ENCODE measurements at places on chromosomes 6 and 20.

DNA sequence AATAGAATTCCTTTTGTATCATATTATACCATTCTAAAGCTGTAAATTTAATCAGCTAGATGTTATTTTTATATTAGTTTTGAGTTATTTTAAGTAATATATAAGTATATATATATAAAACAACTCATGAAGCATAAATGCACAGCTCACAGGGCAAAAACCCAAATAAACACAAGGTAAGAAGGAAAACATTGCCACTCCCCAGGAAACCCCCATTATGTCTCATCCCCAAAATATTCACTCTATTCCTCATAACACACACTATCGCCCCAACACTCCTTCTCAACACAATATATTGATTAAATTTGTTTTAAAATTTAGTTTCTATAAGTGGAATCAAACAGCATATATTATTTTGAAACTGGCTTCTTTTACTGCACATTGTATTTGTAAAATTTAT, 98.6 kb upstream of the FAM83B start:
- DNase-seq: no peak

GRCh38 chr6:17178754-17179529, 77.1 kb downstream of the STMND1 start:
- no peak for DNase-seq

- peak; percentile 13 for DNase-seq
Measured at GRCh38 chr20:34522969-34523871, 7.0 kb downstream of the DYNLRB1 start.

GRCh38 chr6:2891768-2892170, 11.3 kb downstream of the SERPINB9 start:
- peak; percentile 59 for DNase-seq

DNA sequence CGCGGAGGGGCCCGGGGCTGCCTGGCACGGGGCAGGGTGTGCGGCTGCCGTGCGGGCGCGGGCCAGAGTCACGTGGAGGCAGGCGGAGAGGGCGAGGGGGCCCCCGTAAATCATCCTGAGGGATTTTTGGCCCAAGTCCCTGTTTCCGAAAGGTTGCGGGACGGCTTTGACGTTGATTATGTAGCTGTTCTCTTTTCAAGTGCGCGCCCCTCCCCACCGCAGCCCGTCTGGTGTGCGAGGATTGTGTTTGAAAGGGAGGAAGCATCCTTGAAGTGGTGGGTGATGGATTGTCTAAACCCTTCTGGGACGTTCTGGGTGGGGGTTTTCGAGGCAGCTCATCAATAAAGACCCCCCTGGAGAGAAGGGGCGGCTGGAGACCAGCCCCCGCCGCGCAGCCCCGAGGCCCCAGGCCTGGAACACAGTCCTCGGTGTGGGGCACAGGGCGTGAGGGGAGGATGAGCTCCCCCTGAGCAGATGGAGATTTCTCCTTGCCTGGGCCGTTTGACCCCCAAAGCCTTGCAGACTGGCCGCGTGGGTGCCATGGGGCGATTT, 7.0 kb upstream of the FOXF2 start:
- no peak for DNase-seq

DNA sequence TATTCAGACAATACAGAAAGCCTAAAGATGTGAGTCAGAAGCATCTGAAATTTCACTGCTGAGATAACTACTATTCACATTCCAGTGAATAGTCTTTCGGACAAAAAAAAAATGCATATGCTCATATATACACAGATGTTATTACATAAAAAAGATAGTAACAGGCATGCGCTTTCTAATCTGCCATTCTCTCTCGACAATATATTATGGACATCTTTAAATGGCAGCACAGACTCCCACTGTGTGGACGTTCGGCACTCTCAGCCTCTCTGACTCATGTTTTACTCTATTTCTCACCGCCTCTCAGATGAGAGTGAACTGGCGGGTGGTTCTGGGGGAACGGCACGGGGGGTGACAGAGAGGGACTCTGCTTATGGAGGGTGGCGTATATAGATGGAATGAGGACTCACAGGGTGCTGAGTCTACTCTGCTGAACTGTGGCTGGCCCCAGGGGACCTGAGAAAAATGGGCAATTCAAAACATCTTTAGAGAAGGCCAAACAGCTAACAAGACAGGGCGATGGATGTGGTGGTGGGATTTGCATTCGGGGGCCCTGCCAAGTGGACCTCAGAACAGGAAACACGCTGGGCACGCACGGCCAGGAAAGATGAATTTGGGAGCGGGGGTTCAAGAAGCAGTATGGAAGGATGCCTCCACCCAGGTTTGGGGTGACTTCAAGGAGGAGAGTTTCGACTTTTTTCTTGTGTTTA, 68.9 kb downstream of the MDGA1 start:
- no peak for DNase-seq

Measured in stimulated activated CD8-positive, alpha-beta memory T cell treated with anti-CD3 and anti-CD28 coated beads, Interleukin-7, amount 100 ng/mL, for 48 hours (primary cell).